Activated CD8-positive, alpha-beta T cell treated with anti-CD3 and anti-CD28 coated beads, Interleukin-2, amount 10 ng/mL, durations not matched to agents 7 days and 5 days (primary cell): ENCODE measurements at places on chromosomes 2 and 18. TPM values are rescaled to one million over a fixed set of nuclear protein-coding genes. Genes with fewer than 3 reads are reported as not detected.

ATP6V1B1 gene
- total RNA-seq: not detected

GLI2 gene
- 1.9 TPM for total RNA-seq

C2orf72 gene
- 0.34 TPM for total RNA-seq

- DNase-seq: peak; percentile 28
- H3K4me1 ChIP-seq: peaks cover 7% of the 10 kb centered on the region
- H3K27me3 ChIP-seq: peaks cover 9% of the 10 kb centered on the region
- no peak overlapping the region for H3K4me3 ChIP-seq
- no peak overlapping the region for H3K27ac ChIP-seq
Measured at GRCh38 chr2:179274749-179275148, 10.1 kb upstream of the SESTD1 start.

DNA sequence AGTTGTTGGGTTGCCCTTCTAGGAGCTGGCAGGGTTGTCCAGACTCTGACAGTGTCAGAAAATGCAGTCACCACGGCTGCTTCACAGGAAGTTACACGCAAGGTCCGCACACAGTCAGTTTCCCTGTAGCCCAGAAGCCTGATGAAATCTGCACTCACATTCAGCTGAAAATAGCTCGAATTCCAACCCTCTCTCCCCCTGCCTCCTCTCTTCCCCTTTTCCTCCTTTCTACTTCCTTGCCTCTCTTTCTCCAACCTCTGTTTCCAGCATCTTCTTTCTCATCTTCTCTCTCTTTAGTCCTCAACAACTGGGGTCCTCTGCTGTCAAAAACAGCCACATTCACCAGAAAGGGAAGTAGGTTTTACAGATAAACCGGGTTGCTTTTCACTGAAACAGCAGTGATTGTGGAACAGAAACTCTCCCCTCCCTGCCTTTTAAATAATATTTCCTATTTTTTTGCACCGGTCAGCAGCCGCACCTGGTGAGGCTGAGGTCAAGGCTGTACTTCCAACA is 69.3 kb downstream of the BCL11A start:
- H3K27ac ChIP-seq: no peak overlapping the region
- H3K4me3 ChIP-seq: no peak overlapping the region
- DNase-seq: no peak
- H3K27me3 ChIP-seq: peaks cover 24% of the 10 kb centered on the region

GRCh38 chr18:8952174-8952573 is 150.3 kb upstream of the NDUFV2 start:
- DNase-seq: no peak
- H3K4me3 ChIP-seq: no peak overlapping the region
- H3K36me3 ChIP-seq: no peaks in the 10 kb centered on the region
- H3K27ac ChIP-seq: no peak overlapping the region

DNA sequence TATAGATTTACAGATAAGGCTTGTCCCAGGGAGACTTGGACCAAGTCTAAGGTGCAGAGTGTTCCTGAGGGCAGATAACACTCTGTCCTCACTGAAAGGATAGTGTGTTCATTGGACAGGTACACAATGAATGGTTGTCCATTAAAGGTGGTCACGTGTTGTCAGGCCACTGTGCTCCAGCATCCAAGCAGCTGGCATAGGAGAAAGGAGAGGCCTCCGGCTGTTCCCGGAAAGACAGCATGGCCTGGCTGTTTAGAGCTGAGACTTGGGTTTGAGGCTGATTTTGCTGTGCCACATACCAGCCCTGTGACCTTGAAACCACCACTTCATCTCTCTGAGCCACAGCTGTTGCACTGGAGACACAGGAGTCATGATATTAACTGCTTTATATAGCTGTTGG is 19.6 kb upstream of the SULT1C3 start:
- no peaks in the 10 kb centered on the region for H3K4me1 ChIP-seq
- H3K36me3 ChIP-seq: no peaks in the 10 kb centered on the region
- no peak for DNase-seq
- H3K27ac ChIP-seq: no peak overlapping the region
